Left lung (tissue), 14 donors: ENCODE measurements at places on chromosomes 3 and 15. TPM values are rescaled to one million over a fixed set of nuclear protein-coding genes. Genes with fewer than 3 reads are reported as not detected.

- DNase-seq: no peak
- H3K27me3 ChIP-seq: no peaks in the 10 kb centered on the region
- H3K4me1 ChIP-seq: peaks cover 47% of the 10 kb centered on the region
- H3K36me3 ChIP-seq: no peaks in the 10 kb centered on the region
These were observed 8.3 kb downstream of the IQGAP1 start for GRCh38 chr15:90396321-90396720.

DNA sequence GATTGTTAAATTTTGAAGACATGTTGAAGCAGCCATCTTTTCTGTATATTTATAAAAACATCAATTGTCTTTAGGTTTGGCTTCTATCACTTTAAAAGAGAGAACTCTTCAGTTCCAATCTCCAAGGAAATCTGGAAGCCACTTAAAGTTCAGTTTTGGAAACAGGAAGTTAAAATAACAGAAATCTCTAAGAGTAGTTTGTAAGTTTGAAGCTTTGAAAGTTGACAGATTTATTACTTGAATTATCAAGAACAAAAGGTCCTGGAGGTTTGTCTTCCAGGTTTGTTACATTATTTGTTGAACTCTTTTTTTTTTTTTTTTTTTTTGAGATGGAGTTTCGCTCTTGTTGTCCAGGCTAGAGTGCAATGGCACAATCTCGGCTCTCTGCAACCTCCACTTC, 30.0 kb downstream of the RNF111 start:
- H3K4me3 ChIP-seq: no peak overlapping the region
- DNase-seq: no peak
- H3K27me3 ChIP-seq: no peaks in the 10 kb centered on the region
- H3K36me3 ChIP-seq: peaks cover 3% of the 10 kb centered on the region

DNA sequence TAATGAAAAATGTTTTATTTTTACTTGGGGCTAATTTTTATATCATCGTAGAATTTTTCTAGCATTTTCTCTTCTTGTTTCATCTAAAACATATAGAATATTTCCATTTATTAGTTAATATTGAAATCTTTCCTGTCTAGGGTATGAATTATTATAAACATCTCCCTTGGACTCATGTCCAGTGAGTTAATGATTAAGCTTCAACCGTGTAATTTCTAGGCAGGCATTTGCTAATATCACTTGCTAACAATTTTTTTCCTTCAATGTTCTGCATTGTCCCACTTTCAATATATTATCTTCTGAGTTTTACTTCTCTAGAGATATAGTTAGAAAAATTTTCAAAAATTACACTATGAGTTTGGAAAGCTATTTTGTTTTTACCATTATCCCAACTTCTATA, 1371.6 kb upstream of the EPHA6 start:
- H3K4me1 ChIP-seq: no peaks in the 10 kb centered on the region
- no peak overlapping the region for H3K4me3 ChIP-seq
- no peak for DNase-seq
- H3K27me3 ChIP-seq: no peaks in the 10 kb centered on the region

GRCh38 chr15:64842986-64843561, 1.4 kb downstream of the PLEKHO2 start:
- H3K36me3 ChIP-seq: peaks cover 26% of the 10 kb centered on the region
- peak overlapping the region; percentile 90 for H3K27ac ChIP-seq
- H3K4me3 ChIP-seq: peak overlapping the region; percentile 95

DNA sequence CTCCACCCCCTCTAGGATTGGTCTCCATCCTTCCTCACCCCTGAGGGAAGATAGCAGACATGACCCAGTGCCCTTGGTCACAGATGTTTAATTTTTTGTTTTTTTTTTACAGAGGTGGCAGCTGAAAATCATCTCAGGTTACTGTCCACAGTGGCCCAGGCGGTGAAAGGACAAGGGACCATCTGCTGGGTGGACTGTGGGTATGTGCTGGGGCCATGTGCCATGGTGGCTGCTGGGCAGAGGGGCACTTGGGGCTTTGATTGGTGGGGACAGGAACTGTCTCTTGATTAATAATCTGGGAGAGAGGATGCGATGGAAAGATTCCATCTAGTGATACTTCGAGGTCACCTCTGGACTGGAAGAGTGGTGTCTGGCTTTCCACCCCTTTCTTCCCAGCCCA, 25.4 kb downstream of the PDIA5 start:
- H3K27me3 ChIP-seq: no peaks in the 10 kb centered on the region
- H3K36me3 ChIP-seq: no peaks in the 10 kb centered on the region
- no peak overlapping the region for H3K27ac ChIP-seq

- no peaks in the 10 kb centered on the region for H3K4me1 ChIP-seq
- H3K27me3 ChIP-seq: peaks cover 21% of the 10 kb centered on the region
- no peak overlapping the region for H3K27ac ChIP-seq
- no peak for DNase-seq
- no peaks in the 10 kb centered on the region for H3K36me3 ChIP-seq
These were observed 3.3 kb downstream of the FETUB start for GRCh38 chr3:186643493-186643892.

- peak; percentile 21 for DNase-seq
- no peaks in the 10 kb centered on the region for H3K4me1 ChIP-seq
- no peaks in the 10 kb centered on the region for H3K27me3 ChIP-seq
- no peak overlapping the region for H3K4me3 ChIP-seq
- H3K27ac ChIP-seq: no peak overlapping the region
These were observed 87.4 kb downstream of the RAD18 start for GRCh38 chr3:8875836-8876235.

GRCh38 chr3:49401766-49402165, 10.0 kb downstream of the RHOA start:
- H3K4me3 ChIP-seq: no peak overlapping the region
- H3K4me1 ChIP-seq: peaks cover 97% of the 10 kb centered on the region
- peaks cover 15% of the 10 kb centered on the region for H3K36me3 ChIP-seq
- DNase-seq: no peak

GRCh38 chr3:55885721-55886120, 398.6 kb upstream of the WNT5A start:
- no peak for DNase-seq
- no peaks in the 10 kb centered on the region for H3K36me3 ChIP-seq
- no peaks in the 10 kb centered on the region for H3K27me3 ChIP-seq
- no peak overlapping the region for H3K27ac ChIP-seq
- no peak overlapping the region for H3K4me3 ChIP-seq

DNA sequence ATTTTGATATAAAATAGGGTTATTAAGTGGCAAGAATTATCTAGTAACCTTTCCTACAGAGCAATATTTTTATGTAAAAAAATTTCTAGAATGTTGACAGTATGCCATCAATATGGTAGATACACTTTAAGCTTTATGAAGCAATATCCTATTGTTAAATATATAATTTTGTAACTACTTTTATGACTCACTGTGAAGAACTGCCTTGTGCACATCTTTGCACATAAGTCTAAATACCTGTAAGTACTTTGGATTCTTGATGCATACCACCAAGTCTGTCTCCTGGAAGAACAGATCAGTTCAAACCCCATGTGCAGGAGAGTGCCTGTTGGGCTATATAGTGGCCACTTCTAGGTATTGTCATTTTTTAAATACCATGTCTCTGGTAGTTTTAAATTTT, 205.7 kb upstream of the EIF1B start:
- no peak for DNase-seq
- no peaks in the 10 kb centered on the region for H3K4me1 ChIP-seq
- H3K27me3 ChIP-seq: no peaks in the 10 kb centered on the region
- no peak overlapping the region for H3K27ac ChIP-seq
- no peaks in the 10 kb centered on the region for H3K36me3 ChIP-seq
- no peak overlapping the region for H3K4me3 ChIP-seq

CADPS gene
- 2.4 TPM for polyA plus RNA-seq

DPPA2 gene
- polyA plus RNA-seq: not detected

GOLGA8Q gene
- polyA plus RNA-seq: 8.0 TPM

CDCP1 gene
- 0.60 TPM for polyA plus RNA-seq

C3orf20 gene
- 0.21 TPM for polyA plus RNA-seq

LRRC31 gene
- 0.08 TPM for polyA plus RNA-seq
